ENCODE measurements at places on chromosomes 6 and 20.

DNA sequence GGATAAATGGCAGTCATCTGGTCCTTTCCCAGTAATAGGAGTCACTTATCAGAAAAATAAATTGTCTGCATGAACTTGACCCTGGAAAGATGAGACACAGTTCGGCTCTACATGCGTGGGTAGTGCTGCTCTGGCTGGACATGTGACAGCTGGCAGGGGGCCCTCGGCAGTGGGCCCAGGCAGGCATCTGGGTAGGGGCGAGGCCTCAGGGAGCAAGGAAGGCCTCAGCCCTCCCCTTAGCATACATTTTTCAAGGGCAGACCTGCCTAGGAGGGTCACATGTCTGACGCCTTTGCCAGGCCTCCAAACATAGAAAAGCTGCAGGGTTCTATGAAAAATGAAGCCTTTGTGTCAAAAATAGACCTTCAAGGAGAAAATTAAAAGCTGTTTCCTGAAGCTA lies 12.8 kb upstream of the ILRUN start:
- no peak for DNase-seq

- DNase-seq = no peak
These were observed 70.6 kb downstream of the MRPL14 start for GRCh38 chr6:44056392-44057237.

GRCh38 chr20:1908191-1908590 lies 13.0 kb downstream of the SIRPA start:
- no peak for DNase-seq

GRCh38 chr20:52494244-52494643 lies 302.7 kb upstream of the ZFP64 start:
- no peak for DNase-seq

- no peak for DNase-seq
These were observed 110.2 kb upstream of the ZNF184 start for GRCh38 chr6:27582928-27583725.

Data from cortex of kidney (tissue), 1 donor.